Psoas muscle (tissue), 8 donors: ENCODE measurements at places on chromosomes 4 and X. TPM values are rescaled to one million over a fixed set of nuclear protein-coding genes. Genes with fewer than 3 reads are reported as not detected.

- no peak for DNase-seq
Observed at GRCh38 chr4:182212211-182212761, 30.9 kb upstream of the TENM3 start.

- no peak for DNase-seq
Observed at GRCh38 chr4:26173619-26174018, 147.2 kb upstream of the RBPJ start.

- DNase-seq: no peak
Observed at GRCh38 chrX:74232859-74233258, 71.1 kb upstream of the ZCCHC13 start.

DNA sequence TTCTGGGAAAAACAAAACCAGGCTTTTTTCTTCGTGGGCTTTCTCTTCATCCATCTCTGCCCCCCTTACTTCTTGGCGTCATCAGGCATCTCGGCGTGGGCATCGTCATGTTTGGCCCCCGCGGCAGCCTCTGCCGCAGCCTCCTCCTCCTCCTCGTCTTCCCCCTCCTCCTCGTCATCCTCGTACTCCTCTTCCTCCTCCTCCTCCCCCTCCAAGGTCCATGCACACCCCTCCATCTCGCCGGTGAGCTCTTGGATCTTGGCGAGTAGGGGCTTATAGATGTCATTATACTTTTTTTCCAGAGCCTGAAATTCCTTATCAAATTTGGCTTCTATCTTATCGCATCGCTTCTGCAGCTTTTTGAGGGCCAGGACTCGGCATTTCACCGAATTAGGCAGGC lies 488 bp downstream of the NAP1L5 start:
- DNase-seq: no peak

STATH gene
- total RNA-seq: not detected

CTAG1A gene
- not detected for total RNA-seq

DDIT4L gene
- 403 TPM for total RNA-seq

UBE2K gene
- 75.9 TPM for total RNA-seq
